ENCODE measurements at places on chromosomes 11 and 22. TPM values are rescaled to one million over a fixed set of nuclear protein-coding genes. Genes with fewer than 3 reads are reported as not detected.

GRCh38 chr11:18769802-18770456 is 21.7 kb downstream of the PTPN5 start:
- H3K4me3 ChIP-seq: no peak overlapping the region
- H3K27me3 ChIP-seq: peaks cover 23% of the 10 kb centered on the region
- no peaks in the 10 kb centered on the region for H3K4me1 ChIP-seq
- H3K27ac ChIP-seq: no peak overlapping the region
- no peak for DNase-seq
- H3K36me3 ChIP-seq: no peaks in the 10 kb centered on the region

DNA sequence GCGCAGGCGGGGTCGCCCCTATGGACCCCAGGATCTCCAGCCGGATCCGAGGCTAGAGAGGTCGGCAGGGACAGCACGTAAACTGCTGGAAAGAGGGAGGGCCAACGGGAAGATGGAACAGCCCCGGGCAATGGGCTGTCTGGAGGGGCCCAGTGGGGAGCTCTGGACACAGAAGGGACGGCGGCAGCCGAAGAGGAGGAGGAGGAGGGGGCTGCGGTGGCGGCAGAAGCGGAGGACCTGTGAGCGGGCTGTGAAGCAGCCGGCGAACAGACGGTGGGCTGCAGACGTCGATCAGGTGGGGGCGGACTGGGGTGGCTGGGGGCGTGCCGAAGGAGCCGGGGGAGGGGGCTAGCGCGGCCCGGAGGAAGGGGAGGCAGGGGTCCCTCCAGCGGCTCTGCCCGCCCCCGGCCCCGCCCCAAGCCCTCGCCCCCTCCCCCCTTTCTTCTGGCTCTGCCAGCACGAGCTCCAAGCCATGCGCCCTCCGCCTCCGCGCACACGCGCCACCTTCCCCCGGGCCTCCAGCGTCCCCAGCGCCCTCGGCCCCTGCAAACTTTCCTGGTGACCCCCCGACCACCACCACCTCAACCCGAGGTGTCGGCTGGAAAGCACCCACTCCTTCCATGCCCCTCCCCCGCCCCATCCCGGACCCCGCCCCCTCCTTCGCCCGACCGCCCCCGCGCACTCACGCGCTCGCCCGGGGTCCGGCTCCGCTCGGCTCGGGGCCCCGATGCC is 432 bp downstream of the TNKS1BP1 start:
- peaks cover 49% of the 10 kb centered on the region for H3K4me1 ChIP-seq
- peak overlapping the region; percentile 93 for H3K27ac ChIP-seq
- H3K27me3 ChIP-seq: no peaks in the 10 kb centered on the region
- DNase-seq: no peak

GRCh38 chr22:27370987-27371386 is 430.6 kb downstream of the MN1 start:
- H3K4me1 ChIP-seq: no peaks in the 10 kb centered on the region
- H3K4me3 ChIP-seq: no peak overlapping the region
- H3K27me3 ChIP-seq: no peaks in the 10 kb centered on the region
- DNase-seq: no peak
- H3K36me3 ChIP-seq: no peaks in the 10 kb centered on the region
- H3K27ac ChIP-seq: no peak overlapping the region

DNA sequence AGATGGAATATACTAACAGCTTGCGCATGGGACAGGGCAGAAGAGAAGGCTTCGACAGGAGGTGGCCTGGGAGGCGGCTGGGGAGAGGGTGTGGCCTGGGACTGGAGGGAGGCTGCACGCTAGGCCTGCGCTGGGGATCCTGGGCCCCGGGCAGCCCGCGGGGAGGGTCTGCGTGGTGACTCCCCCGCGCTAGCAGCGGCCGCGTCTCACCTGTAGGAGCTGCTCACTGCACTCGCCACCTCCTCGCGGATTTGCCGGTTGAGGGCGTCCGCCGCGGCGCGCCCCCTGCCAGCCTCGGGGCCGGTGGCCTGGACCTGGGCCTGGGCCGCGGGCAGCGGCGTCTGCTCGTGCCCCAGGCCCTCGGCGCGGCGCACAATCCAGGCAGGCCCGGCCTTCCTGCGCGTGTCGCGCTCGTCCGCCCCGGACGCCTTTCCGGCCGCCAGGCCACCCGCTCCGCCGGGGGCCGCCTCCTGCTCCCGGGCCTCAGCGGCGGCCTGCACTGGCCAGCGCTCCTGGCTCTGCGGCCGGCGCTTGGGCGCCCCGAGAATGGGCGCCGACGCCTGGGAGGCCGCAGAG is 1.5 kb downstream of the MAP6 start:
- H3K36me3 ChIP-seq: no peaks in the 10 kb centered on the region
- no peak overlapping the region for H3K27ac ChIP-seq
- H3K4me3 ChIP-seq: no peak overlapping the region
- DNase-seq: peak; percentile 35

- peaks cover 40% of the 10 kb centered on the region for H3K4me1 ChIP-seq
- H3K36me3 ChIP-seq: no peaks in the 10 kb centered on the region
- H3K27ac ChIP-seq: no peak overlapping the region
- H3K4me3 ChIP-seq: no peak overlapping the region
Measured at GRCh38 chr11:69007975-69008381, 5.1 kb downstream of the MRGPRF start.

GRCh38 chr11:1926156-1927025 is 6.9 kb downstream of the TNNT3 start:
- H3K36me3 ChIP-seq: no peaks in the 10 kb centered on the region
- no peaks in the 10 kb centered on the region for H3K27me3 ChIP-seq
- DNase-seq: no peak
- no peak overlapping the region for H3K4me3 ChIP-seq

DNA sequence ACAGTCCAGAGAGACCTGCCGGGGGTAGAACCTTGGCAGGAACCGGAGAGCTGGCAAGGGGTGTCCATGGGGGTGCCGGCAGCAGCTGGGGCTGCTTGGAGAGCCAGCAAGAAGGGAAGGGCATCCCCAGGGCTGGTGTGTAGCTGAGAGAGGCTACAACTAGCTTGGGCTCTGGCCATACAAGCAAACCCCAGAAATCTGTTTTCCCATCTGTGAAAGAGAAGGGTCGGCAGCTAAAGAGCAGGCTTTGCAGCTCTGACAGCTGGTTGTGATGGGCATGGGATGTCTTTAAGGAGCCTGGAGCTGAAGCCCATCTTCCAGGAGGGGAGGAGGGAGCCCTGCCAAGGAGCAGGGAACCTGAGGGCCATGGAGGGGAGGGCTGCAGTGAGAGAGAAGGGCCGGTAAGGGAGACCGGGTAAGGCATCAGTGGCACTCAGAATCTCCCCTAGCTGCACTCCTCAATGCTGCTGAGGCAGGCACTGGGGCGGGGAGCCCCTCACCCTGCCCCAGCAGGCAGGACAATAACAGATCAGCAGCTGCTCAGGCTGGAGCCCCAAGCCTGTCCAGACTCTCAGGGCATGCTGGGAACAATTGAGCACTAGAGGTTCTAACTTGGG is 3.9 kb downstream of the CHST1 start:
- H3K27ac ChIP-seq: no peak overlapping the region
- DNase-seq: no peak
- no peaks in the 10 kb centered on the region for H3K4me1 ChIP-seq
- no peaks in the 10 kb centered on the region for H3K36me3 ChIP-seq
- no peak overlapping the region for H3K4me3 ChIP-seq
- peaks cover 90% of the 10 kb centered on the region for H3K27me3 ChIP-seq

DNA sequence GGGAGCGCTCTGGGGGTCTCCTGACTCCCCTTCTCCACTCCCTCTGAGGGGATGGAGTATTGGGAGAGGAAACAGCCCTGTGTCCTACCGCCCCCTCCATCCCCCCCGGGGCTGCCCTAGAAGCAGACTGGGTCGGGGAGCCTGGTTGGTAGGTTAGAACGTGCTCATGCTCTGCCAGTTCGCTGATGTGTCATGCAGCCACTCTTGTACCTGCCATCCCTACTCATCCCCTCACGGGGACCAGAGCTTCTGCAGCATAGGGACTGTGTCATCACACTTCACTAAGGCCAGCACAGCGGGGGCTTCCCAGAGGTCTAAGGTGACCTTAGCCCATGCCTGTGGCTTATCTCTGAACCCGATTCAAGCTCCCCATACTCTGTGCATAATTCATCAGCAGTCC is 4.7 kb downstream of the KCNJ1 start:
- no peak for DNase-seq
- no peak overlapping the region for H3K27ac ChIP-seq
- H3K27me3 ChIP-seq: peaks cover 21% of the 10 kb centered on the region

- H3K4me1 ChIP-seq: peaks cover 12% of the 10 kb centered on the region
- no peaks in the 10 kb centered on the region for H3K36me3 ChIP-seq
- no peak overlapping the region for H3K27ac ChIP-seq
Measured at GRCh38 chr11:108970221-108970991, 305.5 kb downstream of the DDX10 start.

- H3K27me3 ChIP-seq: no peaks in the 10 kb centered on the region
- H3K36me3 ChIP-seq: no peaks in the 10 kb centered on the region
- H3K27ac ChIP-seq: no peak overlapping the region
- no peak for DNase-seq
Measured at GRCh38 chr11:3123305-3123704, 41.8 kb downstream of the OSBPL5 start.

GRCh38 chr11:63908631-63909401 is 8.1 kb downstream of the RCOR2 start:
- no peak for DNase-seq
- no peak overlapping the region for H3K4me3 ChIP-seq
- H3K36me3 ChIP-seq: peaks cover 7% of the 10 kb centered on the region
- H3K27ac ChIP-seq: no peak overlapping the region

GRCh38 chr11:61618978-61619377 is 38.1 kb upstream of the SYT7 start:
- H3K27me3 ChIP-seq: no peaks in the 10 kb centered on the region
- DNase-seq: no peak
- H3K4me1 ChIP-seq: peaks cover 17% of the 10 kb centered on the region
- no peaks in the 10 kb centered on the region for H3K36me3 ChIP-seq
- H3K4me3 ChIP-seq: no peak overlapping the region

GRCh38 chr11:111829185-111829968 is 42.0 kb downstream of the ALG9 start:
- no peaks in the 10 kb centered on the region for H3K27me3 ChIP-seq
- no peak overlapping the region for H3K4me3 ChIP-seq
- H3K27ac ChIP-seq: no peak overlapping the region
- no peak for DNase-seq
- no peaks in the 10 kb centered on the region for H3K4me1 ChIP-seq

DNA sequence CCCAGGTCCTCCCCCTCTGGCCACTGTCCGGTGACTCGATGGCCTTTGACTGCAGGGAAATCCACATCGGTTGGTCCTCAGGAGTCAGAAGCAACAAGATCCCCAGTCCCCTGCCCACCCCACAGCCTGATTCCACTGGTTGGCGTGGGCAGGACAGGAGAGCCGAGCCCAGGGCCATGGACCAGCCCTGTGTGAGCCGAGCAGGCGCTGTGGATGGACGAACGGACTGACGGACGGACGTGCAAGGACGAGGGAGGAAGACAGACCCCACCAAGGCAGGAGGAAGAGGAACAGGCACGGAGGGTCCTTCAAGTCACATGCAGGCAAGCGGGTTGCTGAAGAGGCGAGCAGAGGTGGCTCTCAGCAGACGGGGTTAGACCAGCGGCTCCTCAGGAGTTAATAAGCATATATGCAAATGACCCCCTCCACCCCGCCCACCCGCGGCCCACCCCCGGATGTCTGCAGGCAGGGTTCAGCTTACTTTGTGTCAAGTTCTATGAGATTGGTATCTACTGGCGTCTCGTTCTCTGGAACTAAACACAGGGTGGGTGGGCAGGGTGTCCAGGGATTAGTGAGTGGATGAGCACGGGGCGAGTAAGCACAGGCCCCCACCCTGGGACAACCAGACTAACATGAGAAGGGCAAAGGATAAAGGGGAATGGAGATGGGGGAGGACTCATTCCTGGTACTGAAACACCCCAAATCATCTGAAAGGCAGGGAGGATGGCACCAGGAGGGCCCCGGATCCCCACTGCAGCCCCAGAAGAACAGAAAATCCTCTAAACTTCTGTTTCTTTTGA is 26.8 kb downstream of the TPBGL start:
- H3K27ac ChIP-seq: no peak overlapping the region
- no peaks in the 10 kb centered on the region for H3K27me3 ChIP-seq
- DNase-seq: no peak
- H3K4me1 ChIP-seq: peaks cover 6% of the 10 kb centered on the region

DNA sequence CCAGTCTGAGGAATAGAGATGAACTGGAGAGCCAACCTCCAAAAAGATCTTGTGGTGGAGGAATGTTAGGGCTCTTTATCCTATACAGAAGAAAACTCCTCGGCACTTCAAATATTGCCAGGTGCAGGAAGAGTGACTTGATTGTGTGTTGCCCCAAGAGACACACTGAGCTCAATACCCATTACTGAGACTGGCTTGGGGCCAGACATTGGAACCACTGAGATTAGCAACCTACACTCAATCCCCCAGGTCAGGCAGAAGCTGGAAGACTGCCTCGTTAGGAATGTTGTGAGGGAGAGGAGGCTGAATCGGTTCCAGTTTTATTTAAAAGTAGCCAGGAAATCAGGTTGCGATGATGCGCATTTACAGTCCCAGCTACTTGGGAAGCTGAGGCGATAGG is 2.4 kb upstream of the SGSM3 start:
- peaks cover 33% of the 10 kb centered on the region for H3K36me3 ChIP-seq
- DNase-seq: no peak
- H3K4me1 ChIP-seq: peaks cover 11% of the 10 kb centered on the region
- H3K4me3 ChIP-seq: no peak overlapping the region

GRCh38 chr22:41398921-41399320 is 17.2 kb downstream of the TEF start:
- H3K27ac ChIP-seq: no peak overlapping the region
- no peak for DNase-seq
- H3K36me3 ChIP-seq: no peaks in the 10 kb centered on the region
- no peaks in the 10 kb centered on the region for H3K27me3 ChIP-seq
- H3K4me3 ChIP-seq: no peak overlapping the region

DNA sequence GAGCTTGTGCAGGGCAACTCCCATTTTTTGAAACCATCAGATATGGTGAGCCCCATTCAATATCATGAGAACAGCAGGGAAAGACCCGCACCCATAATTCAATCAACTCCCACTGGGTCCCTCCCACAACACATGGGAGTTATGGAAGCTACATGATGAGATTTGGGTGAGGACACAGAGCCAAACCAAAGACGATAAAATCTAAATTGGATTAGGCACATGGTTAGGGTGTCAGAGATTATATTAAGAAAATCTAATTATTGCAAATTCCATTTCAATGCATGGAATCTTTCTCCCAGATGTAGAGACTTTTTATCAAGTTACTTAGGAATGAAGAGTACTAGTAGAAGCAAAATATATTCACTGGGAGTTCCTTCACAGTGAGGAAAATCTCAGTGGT is 324.9 kb downstream of the JRKL start:
- H3K27ac ChIP-seq: no peak overlapping the region
- no peaks in the 10 kb centered on the region for H3K36me3 ChIP-seq
- H3K27me3 ChIP-seq: no peaks in the 10 kb centered on the region

GRCh38 chr11:93219440-93219839 is 21.6 kb upstream of the SLC36A4 start:
- no peak for DNase-seq
- no peaks in the 10 kb centered on the region for H3K27me3 ChIP-seq
- H3K4me1 ChIP-seq: no peaks in the 10 kb centered on the region
- H3K36me3 ChIP-seq: no peaks in the 10 kb centered on the region
- no peak overlapping the region for H3K4me3 ChIP-seq

GRCh38 chr11:69799582-69799981 is 19.6 kb downstream of the FGF3 start:
- no peaks in the 10 kb centered on the region for H3K4me1 ChIP-seq
- H3K27me3 ChIP-seq: no peaks in the 10 kb centered on the region
- no peak overlapping the region for H3K4me3 ChIP-seq
- H3K36me3 ChIP-seq: no peaks in the 10 kb centered on the region
- no peak overlapping the region for H3K27ac ChIP-seq
- DNase-seq: peak; percentile 30

Gene BSX
- not detected for total RNA-seq

Gene GRAP2
- not detected for total RNA-seq

Gene OR4A16
- not detected for total RNA-seq

Gene GRM5
- total RNA-seq: not detected

Gene EXPH5
- 36.3 TPM for total RNA-seq

Gene INS
- total RNA-seq: not detected

Gene MUC5AC
- 0.09 TPM for total RNA-seq

Gene ART1
- total RNA-seq: not detected

Gene SLC17A6
- not detected for total RNA-seq

Gene TRIM44
- total RNA-seq: 100 TPM
